ENCODE measurements at places on chromosomes 13 and 19.

GRCh38 chr13:111249637-111250360, 70.6 kb upstream of the TEX29 start:
- no peak for DNase-seq

DNA sequence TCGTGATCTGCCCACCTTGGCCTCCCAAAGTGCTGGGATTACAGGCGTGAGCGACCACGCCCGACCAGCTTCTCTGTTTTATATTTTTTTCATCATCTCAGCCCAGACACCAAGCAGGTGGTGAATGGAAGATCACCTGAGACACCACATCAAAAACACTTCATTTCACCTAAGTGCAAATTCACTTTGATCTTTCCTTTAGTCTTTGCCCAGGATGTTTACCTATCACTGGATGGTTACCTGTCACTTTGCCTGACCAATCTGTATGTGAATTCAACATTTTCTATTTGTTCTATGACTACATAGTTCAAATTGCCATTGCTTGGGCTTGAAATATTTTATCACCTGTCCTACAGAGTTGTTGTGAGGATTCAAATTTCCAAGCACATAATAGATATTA, 65.7 kb downstream of the PAN3 start:
- DNase-seq, result no peak

- no peak for DNase-seq
These were observed 1093.0 kb upstream of the MIR17HG start for GRCh38 chr13:90254437-90254836.

DNA sequence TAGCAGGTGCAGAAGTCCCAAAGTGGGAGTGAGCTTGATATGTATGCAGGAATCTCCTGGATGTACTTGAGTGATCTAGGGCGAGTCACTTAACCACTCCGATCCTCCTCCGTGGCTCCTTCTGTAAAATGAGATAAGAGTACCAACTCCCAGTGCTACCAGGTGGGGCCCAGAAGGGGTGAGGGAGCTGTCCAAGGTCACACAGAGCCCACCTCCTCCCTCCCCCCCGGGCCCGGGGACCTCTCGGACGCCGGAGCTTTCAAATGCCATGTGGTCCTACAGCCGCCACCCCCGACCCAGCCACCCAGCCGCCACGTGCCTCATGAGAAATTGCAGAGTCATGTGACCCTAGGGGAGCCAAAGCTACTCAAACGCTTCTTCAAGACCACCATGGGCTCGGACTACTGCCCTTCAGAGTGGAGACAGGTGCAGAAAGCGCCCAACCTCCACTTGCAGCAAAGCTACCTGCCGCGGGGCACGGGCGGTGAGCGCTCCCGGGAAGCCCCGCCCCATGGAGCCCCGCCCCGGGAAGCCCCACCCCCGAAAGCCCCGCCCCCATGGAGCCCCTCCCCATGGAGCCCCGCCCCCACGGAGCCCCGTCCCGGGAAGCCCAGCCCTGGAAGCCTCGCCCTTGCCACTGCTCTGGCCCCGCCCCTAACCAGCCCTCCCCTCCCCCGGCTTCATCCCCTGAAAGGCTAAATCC, 10.1 kb upstream of the ZNF358 start:
- DNase-seq, result peak; percentile 73

- no peak for DNase-seq
These were observed 273.5 kb downstream of the FGF14 start for GRCh38 chr13:102128216-102128810.

GRCh38 chr19:29528946-29529645, 3.3 kb downstream of the VSTM2B start:
- peak; percentile 23 for DNase-seq

- peak; percentile 57 for DNase-seq
These were observed 870 bp downstream of the ZNF44 start for GRCh38 chr19:12293777-12294248.

DNA sequence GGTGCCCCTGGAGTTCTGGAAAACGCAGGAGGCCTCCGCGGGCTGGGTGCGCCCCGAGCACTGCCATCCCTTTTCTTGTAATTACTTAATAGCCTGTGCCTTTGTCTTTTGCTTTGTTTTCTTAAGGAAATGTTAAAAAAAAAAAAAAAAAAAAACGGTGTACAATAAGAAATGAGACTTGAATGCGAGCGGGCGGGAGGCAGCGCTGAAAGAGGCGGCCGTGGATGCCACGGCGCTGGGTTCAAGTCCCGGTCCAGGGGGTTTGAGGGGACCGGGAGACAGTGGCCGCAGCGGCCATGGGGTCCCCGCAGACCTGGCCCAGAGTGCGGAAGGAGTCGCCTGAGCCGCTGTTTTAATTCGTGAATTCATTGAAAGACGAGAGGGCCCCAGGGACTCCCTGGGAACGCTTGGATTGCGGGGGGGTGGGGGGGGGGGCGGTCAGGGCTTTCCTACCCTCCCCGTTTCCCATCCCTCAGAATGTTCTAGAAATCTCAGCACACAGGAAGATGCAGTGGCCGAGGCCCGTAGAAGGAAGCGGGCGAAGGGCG, 349.2 kb upstream of the ARGLU1 start:
- no peak for DNase-seq

GRCh38 chr13:48578516-48579164, 45.8 kb upstream of the RCBTB2 start:
- no peak for DNase-seq

GRCh38 chr13:30163441-30163840, 143.9 kb downstream of the KATNAL1 start:
- DNase-seq, result no peak

DNA sequence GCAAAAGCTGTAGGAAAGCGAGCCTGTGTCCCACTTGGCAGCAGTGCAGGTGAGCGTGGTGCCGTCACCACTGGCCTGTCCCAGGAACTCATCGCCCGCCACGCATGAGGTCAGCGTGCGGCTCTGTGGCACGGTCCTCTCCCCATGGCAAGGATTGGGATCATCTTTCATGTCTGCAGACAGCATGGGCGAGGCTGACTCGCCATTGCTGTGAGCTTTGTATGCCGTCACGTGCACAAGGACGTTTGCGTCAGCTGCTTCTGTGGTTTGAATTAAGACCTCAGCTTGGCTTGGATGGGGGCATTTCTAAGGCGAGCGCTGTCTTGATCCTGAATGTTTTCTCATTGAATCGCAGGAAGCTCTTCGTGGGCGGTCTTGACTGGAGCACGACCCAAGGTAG, 9.8 kb downstream of the DAZAP1 start:
- no peak for DNase-seq

DNA sequence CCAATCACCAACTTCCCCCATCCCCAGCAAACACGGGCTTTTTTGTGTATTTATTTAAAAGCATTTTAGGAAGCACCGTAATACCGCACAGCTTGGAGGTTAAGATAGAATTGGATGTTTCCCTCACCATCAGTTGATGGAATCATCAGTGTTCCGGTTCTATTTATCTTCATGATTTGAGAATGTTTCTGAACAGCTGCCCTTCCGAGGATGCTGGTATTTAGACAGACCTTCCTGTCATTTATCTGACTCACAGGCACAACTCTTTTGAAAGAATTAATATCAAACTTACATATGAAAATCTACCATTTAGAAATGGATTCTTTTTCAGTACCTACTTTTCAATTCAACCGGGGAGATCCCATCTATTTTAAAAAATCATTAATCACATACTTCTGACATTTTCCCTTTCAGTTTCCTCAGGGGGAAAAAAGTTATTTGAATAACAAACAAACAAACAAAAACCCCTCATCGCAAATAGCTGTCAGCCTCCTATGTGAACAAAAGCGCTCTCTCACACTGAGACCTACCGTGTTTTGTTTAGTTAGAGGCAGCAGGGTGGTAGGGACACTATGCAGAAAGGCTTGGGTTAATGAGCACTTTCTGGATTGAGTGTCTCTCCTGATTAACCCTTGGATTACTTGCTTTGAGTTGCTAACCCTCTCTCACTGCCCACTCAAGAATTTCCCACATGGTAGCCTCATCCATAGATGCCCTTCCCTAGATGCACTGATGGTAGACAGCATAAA, 189.3 kb downstream of the TM9SF2 start:
- no peak for DNase-seq

GRCh38 chr19:925087-925525, 729 bp upstream of the ARID3A start:
- DNase-seq, result peak; percentile 13

- no peak for DNase-seq
These were observed 15.8 kb downstream of the PEPD start for GRCh38 chr19:33505823-33506222.

GRCh38 chr13:95497381-95497807, 55.1 kb upstream of the CLDN10 start:
- DNase-seq, result no peak

GRCh38 chr13:63433546-63434150, 2018.0 kb upstream of the PCDH20 start:
- DNase-seq, result no peak

DNA sequence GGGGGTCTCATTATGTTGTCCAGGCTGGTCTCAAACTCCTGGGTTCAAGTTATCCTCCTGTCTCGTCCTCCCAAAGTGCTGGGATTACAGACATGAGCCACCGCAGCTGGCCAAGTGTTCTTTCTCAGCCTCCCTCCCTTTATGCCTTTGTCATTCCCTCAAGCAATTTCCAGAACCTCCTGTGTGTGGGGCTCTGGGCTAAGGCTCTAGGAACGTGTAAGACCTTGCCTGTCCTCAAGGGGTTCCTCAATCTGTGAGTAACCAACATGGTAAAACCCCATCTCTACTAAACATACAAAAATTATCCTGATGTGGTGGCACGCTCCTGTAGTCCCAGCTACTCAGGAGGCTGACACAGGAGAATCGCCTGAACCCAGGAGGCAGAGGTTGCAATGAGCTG, 15.5 kb upstream of the SPACA4 start:
- no peak for DNase-seq

- peak; percentile 57 for DNase-seq
These were observed 4.9 kb downstream of the ARHGEF1 start for GRCh38 chr19:41887711-41888382.

GRCh38 chr13:32737679-32738078, 151.4 kb downstream of the PDS5B start:
- no peak for DNase-seq

DNA sequence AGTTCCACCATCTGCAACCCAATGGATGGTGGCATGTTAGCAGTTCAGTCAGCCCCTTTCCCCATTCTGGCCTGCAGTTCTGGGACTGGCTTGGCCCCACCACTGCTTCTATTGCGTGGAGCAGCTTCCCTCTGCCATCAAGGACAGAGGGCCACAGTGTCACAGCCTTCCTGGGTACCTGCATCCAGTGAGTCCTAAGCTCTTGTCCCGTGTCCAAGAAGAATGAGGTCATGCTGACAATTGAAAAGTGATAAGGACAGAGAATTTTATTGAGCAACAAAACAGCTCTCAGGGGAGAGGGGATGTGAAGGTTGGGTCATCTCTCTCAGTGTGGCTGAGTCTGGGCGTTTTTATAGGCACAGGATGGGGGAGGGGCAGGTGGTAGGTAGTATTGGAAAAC, 33.5 kb upstream of the SIN3B start:
- DNase-seq, result no peak

DNA sequence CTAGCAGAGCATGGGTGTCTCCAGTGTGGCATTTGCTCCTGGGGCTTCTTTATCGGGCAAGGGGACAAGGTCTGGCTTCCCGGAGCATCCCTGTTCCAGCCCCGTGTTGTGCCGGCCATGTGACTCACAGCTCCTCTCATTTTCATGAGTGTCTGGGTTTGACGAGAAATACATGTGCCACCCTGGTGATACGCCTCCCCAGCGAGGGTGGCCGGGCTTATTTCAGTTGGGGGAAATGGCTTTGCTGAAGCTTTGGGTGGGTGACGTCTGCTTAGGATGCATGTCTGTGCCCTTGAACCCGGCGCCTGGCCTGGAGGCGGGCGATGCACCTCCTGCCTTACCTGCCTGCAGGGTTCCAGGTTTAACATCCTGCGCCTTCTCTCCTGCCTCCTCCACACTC, 61.9 kb upstream of the LDLR start:
- no peak for DNase-seq

GRCh38 chr19:18322318-18322758, 538 bp downstream of the LSM4 start:
- peak; percentile 57 for DNase-seq

- DNase-seq, result no peak
These were observed 14.0 kb upstream of the NAA16 start for GRCh38 chr13:41296879-41297646.

DNA sequence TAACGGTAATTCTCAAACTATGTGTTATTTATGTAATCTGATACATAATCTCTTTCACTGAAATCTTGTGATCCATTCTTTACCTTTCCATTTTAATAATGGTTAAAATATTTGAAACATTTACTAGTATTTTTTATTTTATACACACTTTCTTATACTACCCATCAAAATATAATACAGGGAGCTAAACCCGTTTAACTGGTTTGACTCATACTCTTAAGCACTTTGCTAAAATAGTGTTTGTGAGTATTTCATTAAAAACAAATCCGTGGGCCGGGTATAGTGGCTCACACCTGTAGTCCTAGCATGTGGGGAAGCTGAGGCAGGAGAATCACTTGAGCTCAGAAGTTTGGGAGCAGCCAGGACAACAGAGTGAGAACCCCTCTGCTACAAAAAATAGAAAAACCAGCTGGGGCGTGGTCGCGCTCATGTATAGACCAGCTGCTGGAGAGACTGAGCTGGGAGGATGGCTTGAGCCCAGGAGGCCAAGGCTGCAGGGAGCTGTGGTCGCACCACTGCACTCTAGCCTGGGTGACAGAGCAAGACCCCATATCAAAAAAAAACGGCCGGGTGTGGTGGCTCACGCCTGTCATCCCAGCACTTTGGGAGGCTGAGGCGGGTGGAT, 43.8 kb upstream of the DCUN1D2 start:
- DNase-seq, result no peak

DNA sequence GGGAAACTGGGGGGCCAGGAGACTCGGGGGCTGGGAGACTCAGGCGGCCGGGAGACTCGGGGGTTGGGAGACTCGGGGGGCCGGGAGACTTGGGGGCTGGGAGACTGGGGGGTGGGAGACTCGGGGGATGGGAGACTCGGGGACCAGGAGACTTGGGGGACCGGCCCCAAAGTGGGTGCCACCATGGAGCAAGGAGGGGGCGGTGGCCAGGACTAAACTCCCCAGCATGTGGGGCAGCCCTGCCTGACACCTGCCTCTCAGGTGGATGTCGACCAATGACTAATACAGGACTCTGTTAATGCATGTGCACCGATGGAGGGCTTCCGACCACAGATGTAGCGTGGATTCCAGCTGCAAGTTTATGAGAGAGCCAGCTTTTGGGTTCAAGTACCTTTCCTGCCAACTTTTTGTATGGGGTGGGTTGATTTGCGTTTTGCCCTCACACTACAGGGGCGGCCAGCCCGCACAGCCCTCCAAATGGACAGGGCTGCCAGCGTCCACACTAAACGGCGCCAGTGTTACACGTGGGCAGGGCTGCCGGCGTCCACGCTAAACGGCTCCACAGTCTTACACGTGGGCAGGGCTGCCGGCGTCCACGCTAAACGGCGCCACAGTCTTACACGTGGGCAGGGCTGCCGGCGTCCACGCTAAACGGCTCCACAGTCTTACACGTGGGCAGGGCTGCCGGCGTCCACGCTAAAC, 62.2 kb downstream of the RASA3 start:
- no peak for DNase-seq

All from germinal center (tissue), 1 donor.